Activated naive CD8-positive, alpha-beta T cell treated with anti-CD3 and anti-CD28 coated beads, Interleukin-2, amount 50 U/mL, for 24 hours (primary cell): ENCODE measurements at places on chromosomes 6 and 20.

DNA sequence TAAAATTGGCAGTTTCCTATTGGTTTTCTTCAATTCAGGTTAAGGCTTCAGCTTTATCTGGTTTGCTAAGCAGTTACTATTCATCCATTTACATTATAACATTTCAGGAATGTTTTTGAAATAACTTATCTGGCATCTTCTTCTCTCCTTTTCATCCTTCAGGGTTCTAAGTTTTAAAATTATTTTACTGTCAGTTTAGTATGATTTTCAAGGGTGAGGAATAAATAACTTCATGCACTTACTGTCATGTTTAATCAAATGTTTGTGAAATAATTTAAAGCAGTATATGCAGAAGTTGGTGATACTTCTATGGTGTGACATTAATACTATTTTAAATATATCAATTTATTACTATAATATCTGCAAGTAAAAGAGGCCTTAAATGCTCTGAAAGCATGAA lies 338.1 kb upstream of the MMS22L start:
- no peak for DNase-seq

GRCh38 chr20:37416848-37417616 lies 71.1 kb downstream of the SRC start:
- DNase-seq = no peak

DNA sequence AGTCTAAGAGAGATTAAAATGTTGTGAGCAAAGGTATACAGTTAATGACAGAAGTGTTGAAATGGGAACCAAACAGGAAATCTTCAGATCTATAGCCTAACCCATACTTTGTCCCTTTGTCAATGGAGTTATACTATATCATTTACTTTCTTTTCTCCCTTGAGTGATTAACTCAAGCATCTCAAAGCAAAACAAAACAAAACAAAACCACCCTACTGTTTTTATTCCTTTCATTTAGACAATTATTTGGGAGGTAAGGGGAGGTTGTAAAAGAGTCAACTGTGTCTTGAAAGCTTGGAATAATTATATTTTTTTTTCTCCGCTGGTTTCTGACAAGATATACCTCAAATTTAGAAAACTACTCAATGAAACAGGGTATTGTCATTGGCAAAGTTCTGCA lies 139.8 kb upstream of the HMGN3 start:
- DNase-seq = no peak

DNA sequence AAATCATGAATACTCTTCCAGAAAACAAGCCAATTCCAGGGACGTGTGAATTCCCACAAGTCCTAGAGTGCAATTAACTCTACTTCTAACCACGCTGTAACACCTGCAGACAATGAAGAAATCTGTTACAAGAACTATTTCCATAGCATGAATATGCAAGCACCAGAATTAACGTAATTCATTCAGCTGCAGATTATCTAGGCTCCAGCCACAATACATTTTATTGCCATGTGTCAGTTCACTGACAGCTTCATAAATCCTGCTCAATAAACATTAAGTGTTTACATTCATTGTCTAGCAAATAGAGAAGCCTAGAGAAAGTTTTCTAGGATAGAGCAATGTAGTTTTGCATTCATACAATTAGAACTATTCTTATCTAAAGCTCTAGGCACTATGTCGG lies 1348.5 kb downstream of the GRIK2 start:
- no peak for DNase-seq

DNA sequence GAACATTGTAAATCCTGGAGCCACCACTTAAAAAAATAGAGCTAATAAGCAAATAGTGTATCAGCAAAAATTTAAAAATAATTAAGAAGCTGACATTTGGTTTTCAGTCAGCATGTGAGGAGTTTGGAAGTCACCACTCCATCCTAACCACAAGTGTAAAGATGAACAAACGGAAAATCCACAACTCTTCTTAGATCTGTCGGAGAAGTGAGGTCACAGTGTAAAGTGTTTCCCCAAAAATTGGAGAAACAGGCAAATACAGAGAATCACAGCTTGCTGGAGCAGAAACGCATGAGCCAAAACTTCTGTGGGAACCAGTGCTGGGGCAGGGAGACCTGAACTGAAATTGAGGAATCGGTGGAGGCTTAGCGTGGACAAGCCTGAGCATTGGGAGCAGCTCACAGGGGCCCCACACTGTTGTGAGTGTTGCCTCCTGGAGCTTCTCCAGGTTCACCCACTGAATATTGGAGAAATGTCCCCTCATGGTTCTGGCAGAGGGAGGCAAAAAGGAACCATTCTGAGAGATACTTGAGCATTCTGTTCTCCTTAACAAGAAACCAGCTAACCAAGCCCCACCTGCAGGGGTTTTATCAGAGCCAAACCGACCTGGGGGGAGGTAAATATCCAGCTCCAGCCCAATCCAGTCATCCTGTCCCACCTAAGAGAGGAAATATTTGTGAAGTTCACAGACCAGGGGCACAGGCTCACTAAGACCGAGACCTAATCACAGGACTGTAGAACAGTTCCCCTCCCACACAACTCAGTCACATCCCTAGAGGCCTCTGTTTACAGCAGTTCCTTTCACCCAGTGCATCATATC lies 192.0 kb downstream of the ERMARD start:
- no peak for DNase-seq

DNA sequence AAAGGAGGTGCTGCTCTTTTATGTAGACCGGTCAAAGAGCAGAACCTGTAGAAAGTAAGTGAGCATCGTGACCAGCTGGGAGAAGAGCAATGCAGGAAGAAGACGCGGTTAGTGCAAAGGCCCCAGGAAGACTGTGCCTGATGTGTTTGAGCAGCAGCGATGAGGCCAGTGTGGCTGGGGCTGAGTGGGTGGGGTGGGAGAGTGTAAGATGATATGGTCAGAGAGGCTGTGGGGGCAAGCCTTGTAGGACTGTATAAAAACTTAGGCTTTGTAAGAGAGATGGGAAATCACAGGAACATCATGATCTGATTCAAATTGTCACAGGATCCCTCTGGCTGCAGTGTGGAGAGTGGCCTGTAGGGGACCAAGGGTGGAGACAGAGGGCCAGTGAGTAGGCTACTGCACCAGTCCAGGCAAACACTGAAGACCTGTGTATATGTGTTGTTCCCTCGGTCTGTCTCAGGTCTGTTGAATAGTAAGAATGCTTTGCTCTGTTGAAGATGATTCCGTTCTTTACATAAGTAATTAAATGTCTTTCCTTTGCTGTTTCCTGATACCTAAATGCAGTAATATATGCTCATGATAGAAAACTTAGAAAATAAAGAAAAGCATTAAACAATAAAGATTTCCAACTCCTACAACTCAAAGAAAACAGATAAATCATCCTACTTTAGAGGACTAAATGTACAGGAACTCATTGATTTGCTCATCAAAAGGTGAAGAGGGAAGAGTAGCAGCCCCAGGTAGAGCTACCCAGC lies 23.6 kb upstream of the WFDC2 start:
- DNase-seq = peak; percentile 56

DNA sequence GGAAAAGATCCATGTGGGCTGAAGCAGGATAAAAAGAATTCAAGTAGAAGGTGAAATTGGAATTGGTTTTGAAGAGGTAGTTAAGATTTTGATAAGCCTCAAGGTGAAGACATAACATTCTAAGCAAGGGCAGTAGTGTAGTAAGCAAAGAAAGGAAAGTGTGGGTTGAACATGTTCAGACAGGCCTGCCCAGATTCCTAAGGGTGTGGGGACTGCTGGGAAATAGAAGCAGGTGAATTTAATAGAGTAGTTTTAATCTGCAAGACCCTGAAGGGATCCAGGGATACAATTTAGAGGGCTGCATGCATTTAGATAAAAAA lies 19.1 kb downstream of the TAB2 start:
- DNase-seq = no peak

DNA sequence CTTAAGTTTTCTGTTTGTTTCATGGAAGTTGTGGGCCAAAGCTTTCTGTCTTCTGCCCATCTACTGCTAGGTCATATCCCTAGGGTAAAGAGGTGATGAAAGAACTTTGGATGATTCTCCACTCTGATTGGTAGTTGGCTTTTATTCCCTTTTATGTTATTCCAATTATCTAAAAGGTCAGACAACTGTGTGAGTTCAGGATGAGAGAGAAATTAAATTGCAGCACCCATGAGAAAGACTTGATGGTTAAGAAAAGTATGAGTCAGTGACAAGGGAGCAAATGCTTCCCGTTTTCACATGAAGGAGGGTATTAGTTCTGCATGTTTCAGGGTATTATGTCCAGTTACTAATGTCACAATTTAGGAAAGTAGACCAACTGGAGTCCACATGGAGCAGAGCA lies 136.3 kb downstream of the CD109 start:
- no peak for DNase-seq

DNA sequence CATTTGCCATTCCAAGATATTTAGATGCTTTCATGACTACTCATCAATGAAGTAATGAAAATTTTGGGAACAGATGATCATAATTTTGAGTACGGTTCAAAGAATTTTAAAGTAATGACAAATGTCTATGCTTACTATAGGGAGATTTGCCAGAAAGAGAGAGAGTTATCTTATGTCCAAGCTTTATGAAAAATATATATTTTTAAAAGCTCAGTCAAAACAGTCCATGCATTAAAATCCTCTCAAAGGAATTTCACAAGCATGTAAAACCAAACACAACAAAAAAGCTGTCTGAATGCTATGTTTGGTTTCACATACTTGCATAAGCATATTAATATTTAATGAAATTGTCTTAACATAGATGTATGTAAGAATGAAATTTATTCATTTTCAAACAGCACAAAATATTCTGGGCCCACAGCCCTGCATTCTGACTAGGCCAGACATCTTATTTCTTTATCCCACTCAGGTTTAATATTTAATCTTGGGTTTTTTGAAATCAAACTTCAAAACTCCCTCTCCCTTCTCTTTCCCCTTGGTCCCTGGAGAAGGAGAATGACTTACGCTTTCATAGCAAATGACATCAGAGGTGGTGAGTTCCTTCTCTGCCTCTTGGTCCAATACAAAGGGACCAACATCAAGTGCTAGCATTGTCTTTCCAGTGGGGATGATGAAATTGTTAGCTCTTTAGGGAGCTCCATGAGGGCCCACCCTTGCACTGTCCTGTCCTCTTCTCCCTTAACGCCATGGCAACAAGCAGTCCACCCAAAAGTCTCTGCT lies 94.2 kb downstream of the ADAT2 start:
- DNase-seq = no peak

DNA sequence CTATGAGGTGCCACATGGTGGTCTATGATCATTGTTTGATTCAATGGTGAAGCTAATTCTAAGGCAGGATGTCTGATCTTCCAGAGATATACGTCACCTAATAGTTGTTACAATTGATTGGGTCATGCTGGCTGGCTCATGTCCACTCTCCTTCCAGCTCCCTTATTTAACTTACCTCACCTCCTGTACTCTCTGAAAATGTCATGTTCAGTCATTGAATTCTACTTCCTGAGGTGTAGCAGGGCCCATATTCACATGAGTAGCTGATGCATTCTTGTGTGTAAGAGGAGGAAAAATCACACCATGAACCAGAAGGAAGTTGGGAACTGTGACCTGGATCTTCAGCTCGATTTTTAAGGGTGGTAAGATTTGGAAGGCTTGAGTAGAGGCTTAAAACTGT lies 795.8 kb downstream of the QKI start:
- DNase-seq = no peak

DNA sequence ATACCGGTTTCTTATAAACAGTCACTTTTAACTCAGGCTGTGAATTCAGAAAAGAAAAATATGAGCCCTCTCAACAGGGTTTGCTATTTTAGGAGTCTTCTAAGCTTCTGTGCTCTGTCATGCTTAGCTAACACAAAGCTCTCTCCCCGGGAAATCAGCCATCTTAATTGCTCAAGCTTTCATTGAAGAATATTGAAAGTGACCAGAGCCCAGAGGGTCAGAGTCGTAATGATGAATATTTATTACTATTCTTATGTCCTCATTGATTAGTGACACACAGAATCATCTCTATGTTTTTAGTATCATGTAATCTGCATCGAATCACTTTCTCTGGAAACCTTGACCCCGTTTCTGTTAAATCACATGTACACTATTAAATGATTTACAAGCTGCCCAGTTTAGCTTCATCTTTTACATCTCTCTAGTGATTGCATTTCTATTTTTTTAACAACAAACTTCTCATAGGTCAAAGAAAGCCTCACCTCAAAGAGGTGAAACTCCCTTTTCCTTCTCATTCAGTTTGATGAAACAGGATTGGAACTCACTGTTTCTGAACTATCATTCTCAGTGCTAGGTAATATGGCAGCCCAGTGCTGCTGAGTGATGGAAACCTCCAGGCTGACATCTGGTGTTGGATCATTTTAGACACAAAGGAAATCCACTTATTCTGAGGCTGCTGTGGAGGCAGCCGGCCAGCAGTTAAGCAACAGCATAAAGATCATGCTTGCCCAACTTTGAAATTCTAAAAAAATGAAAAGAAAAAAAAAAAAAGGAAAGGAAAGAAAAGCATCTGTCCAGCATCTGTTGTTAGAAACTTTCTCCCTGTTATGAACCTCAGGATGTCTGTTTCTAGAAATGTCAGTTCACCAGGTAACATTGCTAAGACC lies 96.3 kb downstream of the RFPL4B start:
- DNase-seq = no peak

- DNase-seq = no peak
Observed at GRCh38 chr6:56875961-56876360, 78.9 kb upstream of the BEND6 start.

- peak; percentile 80 for DNase-seq
Observed at GRCh38 chr20:21505810-21506530, 7.9 kb downstream of the NKX2-2 start.
